Brain microvascular endothelial cell (primary cell): ENCODE measurements at places on chromosomes 12 and 14.

- DNase-seq = no peak
Observed at GRCh38 chr12:131735153-131735456, 24.2 kb downstream of the SFSWAP start.

GRCh38 chr12:39443929-39444209 lies 949 bp upstream of the KIF21A start:
- no peak for DNase-seq

DNA sequence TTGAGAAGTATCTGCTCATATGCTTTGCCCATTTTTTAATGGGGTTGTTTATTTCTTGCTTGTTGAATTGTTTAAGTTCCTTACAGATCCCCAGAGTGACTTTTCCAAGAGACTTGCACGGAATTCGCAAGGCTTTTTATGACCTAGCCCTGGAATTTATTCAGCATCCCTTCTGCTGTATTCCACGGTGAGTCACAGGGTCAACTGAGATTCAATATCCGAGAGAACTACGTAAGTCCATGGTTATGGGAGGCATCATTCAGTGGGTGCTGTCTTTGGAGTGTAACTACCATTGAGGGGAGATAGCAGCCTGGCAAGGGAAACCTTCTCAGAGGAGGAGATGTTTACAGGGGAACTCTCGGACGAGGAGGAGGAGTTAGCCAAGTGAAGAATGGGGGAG lies 20.9 kb upstream of the GPRC5A start:
- DNase-seq = peak; percentile 98

GRCh38 chr14:102949062-102949800 lies 26.8 kb downstream of the AMN start:
- peak; percentile 22 for DNase-seq

DNA sequence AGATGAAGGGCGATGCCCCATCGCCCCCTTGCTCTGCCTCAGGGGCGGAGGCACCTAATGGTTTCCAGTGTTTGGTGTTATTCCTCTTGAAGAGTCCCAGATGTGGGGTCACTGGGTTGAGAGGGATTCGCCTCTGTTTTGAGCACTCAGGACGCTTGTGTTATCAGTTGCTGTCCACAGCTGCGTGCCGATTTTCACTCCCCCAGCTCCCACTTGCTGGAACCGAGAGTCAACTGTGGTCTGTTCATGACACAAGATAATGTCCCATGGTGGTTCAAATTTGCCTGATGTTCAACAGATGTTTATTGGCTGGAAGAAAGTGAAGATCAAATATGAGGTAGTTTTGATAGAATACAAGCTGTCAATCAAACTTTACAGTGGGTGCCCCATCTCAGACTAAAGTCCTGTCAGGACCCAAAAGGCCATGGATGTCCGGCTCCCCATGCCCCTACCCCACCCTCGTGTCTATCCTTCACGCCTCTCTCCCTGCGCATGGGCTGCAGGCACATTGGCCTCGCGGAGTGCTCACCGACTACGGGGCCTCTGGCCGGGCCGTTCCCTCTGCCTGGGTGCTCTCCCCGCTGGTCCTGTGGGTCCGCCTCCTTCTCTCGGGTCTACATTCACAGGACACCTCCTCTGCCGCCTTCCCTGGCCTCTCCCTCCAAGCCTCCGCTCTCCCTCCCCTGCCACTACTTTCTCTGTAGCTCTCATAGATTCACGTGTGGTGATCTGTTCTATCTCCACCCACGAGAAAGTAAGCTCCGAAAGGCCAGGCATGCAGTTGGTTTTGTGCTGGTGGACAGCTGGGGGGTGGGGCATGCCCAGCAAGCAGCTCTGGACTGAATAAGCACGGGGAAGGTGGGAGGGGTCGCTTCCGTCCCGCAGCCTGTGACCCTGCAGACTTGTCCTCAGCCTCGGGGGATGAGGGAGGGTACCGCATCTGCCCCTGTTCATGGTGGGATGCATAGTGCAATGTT lies 6.8 kb upstream of the TRAF3 start:
- no peak for DNase-seq

DNA sequence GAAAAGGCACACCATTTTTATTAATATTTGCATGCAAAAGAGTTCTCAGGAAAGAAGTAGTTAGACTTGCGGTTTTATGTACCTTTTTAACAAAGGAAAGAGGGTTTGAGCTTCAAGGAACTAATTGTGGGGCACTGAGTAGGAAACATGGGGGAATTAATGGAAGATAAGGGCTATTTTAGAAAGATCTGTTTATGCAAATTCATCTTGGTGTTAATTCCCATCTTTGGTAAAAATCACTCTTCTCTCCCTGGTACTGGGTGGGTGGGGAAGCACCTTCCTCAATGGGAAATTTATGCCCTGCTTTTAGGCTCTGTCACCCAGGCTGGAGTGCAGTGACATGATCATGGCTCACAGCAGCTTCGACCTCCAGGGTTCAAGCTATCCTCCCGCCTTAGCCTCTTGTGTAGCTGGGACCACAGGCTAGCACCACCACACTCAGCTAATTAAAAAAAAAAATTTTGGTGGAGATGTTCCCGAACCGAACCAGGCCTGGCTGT lies 30.1 kb upstream of the RESF1 start:
- DNase-seq = no peak

GRCh38 chr14:35925319-35925718 lies 99.2 kb downstream of the BRMS1L start:
- no peak for DNase-seq

DNA sequence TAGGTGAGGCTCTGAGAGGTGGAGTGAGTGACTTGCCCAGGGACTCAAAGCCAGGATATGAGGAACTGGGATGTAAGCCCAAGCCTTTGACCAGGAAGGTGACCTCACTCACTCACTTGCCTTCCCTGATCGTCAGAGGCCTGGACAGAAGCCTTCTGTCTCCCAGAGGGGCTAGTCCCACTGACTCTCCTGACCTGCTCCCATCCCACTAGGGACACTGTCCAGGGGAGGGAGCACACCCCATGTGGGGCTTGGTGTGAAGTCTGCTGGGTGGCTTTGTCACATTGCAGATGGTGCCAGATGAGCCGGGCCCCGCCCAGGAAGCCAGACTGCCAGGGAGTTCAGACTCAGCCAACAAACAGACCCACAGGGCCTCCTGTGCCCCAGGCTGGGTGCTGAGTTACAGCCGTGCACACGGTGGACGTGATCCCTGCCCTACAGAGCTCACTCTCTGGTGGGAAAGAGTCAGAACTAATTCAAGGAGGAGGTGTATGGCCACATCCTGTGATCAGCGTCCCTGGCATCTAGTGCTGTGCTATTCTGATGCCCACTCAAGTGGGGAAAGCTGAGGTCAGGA lies 28.3 kb downstream of the MMAB start:
- DNase-seq = no peak

DNA sequence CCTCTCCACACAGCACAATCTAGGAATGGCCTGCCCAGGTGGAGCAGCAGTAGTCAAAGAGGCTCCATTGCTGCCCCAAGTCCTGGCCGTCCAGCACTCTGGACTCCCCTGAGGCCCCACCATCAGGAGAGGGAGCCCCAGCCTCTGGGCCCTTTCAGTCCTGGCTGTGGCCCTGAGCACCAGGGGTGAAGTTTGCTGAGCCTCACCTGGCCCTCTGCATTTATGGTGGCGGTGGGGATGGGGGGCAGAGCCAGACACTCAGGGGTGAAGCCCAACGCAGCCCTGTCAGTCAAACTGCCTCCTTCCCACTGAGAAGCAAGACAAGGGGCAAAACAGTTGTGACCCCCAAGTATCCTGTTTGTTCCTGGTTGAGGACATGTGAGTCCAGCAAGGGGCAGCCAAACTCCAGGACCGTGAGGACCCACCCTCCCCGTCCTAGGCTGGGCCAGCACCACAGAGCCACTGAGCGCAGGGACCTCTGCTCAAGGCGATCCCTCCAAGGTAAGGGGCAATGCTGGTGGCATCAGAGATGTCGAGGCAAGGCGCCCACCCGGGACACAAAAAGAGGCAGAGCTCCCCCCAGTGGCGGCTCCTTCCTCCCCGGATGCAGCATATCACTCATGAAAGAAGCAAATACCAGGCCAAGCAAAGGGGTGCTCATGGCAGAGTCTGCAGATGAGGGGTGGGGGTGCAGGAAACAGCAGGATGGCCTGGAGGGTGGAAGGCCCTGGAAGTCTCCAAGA lies 4.8 kb upstream of the AMN start:
- peak; percentile 17 for DNase-seq

- DNase-seq = no peak
Observed at GRCh38 chr14:94016446-94016976, 9.6 kb upstream of the OTUB2 start.

DNA sequence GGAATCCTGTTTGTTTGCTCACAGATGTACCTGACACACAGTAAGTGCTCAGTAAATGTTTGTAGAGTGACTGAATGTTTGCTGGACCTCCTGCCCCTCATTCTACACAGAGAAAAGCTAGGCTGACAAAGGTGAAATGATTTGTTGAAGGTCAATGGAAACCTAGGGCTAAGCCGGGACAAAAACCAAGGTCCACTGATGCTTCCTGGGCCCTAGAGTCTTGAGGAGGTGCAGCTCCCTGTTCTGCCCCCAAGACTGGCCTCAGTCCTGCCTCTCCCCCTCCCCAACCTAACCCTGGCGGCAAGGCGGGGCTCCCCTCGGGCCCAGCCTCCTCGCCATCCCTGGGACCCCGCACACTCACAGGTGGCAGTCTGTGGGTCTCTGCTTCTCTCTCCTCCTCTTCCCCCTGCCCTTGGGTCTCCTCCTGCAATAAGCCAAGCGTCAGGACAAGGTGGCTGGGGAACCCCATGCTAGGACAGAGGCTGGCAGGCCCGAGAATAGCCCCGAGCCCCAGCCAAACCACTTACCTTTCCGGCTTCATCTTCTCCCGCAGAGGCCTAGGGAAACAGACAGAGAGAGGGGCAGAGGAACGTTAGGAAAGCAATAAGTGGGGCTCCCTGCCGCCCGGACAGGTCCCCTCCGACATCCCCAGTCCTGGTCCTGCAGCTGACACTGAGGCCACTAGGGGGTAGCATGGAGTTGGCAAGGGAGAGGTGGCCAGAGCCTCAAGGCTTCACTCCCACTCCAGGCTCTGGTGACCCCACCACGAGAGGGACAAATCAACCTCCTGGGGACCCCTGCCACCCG lies 9.3 kb downstream of the PGF start:
- peak; percentile 43 for DNase-seq

GRCh38 chr12:11763760-11764520 lies 114.5 kb downstream of the ETV6 start:
- peak; percentile 77 for DNase-seq

DNA sequence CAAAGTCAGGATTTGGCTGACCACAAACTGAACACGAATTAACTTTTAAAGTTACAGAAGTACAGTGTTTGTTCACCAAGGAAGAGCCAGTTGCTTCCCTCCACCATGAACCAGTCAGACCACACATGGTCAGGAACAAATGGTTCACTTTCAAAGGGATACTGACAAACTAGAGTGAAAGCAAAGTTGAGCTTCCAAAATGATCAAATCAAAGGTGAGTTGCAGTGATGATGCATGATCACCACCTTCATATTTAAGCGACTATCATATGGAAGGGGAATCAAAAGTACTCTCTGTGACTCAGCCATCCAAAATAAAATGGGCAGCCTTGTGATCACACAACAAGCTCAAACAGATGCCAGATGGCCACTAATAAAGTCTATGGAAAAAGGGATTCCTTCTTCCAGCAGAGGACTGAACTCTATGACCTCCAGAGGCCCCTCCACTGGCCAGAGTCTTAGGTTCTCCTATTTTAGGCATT lies 13.1 kb downstream of the NT5DC3 start:
- DNase-seq = no peak

DNA sequence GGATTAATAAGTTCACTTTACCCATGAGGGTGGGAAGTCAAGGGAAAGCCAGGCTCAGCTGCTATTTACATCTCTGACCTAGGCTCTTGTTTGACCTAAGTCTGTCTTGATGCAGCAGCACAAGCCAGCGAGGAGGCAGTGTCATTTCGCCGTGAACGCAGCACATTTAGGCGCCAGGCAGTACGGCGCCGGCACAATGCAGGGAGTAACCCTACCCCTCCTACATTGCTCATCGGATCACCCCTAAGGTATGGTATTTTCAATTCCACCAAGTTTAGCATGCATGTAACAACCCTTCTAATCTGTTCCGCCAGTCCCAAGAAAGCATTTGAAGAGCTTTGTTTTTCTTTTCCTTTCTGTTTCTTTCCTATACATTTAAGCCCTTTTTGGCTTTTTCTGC lies 81.2 kb downstream of the PCNX1 start:
- no peak for DNase-seq

- no peak for DNase-seq
Observed at GRCh38 chr14:37889087-37889486, 293.7 kb downstream of the TTC6 start.

- DNase-seq = no peak
Observed at GRCh38 chr12:90741611-90742010, 213.4 kb downstream of the CCER1 start.

- no peak for DNase-seq
Observed at GRCh38 chr14:27366596-27366995, 768.8 kb upstream of the NOVA1 start.

GRCh38 chr12:52614381-52615207 lies 3.8 kb downstream of the KRT73 start:
- DNase-seq = no peak

DNA sequence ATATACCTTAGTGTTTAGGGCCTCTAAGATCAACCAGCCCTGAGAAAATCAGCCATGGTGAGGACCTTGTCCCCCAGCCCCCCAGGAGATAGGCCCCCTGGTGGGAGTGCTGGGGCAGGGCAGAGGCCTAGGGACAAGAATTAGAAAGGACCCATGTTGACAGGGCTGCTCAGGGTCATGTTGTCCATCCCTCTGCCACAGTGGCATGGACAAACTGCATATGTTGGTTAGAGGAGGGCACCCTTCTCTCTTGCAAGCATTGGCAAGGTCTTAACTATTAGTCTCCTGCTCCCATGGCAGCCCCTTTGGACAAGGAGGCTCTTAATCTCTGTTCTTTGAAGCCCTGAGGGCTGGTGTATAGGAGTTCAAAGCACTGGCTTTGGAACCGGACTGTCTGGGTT lies 755 bp upstream of the PTPN6 start:
- no peak for DNase-seq

GRCh38 chr12:132886529-132887477 lies 602 bp downstream of the CHFR start:
- peak; percentile 4 for DNase-seq

GRCh38 chr12:85423947-85424346 lies 143.9 kb downstream of the ALX1 start:
- no peak for DNase-seq

DNA sequence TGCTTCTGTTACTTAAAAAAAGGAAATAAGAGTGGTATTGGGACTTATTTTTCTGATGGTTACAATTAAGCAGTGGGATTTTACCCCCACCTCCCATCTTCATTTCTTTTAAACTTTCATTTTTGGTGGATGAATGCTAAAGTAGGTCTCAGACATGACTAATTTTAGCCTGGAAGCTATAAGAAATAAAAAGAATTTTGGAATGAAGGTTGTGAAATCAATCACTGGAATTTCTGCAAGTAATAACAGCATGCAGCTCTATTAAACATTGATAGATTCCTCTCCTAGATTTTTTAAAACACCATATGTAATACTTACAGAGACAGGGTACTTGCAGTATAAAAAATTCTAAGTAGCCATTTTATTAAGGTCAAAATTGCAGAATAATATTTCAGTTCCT lies 164.2 kb upstream of the CLEC14A start:
- no peak for DNase-seq

GRCh38 chr12:14931359-14931758 lies 7.0 kb downstream of the ERP27 start:
- DNase-seq = no peak
